Activated T-helper 1 cell treated with anti-CD3 and anti-CD28 coated beads, Interleukin-2, amount 50 U/mL, for 16 hours (primary cell): ENCODE measurements at places on chromosomes 3 and 15.

GRCh38 chr3:176798680-176799079 is 398.6 kb downstream of the TBL1XR1 start:
- no peak for DNase-seq

- no peak for DNase-seq
Observed at GRCh38 chr3:34264337-34265041, 466.1 kb downstream of the PDCD6IP start.

GRCh38 chr3:196632046-196632751 is 7.3 kb upstream of the NRROS start:
- DNase-seq, result peak; percentile 77

DNA sequence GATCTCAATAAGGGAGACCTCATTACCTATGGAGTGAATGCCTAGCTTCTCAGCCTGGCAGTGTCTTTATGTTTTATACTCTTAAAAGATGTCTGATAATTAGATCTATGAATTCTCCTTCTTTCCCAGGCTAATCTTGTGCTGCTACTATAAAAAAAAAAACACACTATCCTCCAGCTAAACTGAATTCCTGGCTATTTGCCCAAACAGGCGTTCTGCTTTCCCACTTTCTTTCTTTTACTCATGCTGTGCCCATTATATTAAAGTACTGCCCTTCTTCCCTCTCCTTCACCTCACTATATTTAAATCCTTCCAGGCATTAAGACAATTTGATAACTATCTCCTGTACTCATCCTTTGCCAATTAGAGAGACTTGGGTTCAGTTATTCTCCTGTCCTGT is 1134.9 kb downstream of the ROBO2 start:
- no peak for DNase-seq

GRCh38 chr3:162507397-162507796 is 1010.8 kb downstream of the OTOL1 start:
- DNase-seq, result no peak

- DNase-seq, result no peak
Observed at GRCh38 chr3:43699864-43700263, 9.1 kb downstream of the ABHD5 start.

- no peak for DNase-seq
Observed at GRCh38 chr15:79811406-79812405, 85.1 kb downstream of the MTHFS start.

- no peak for DNase-seq
Observed at GRCh38 chr15:91549581-91549980, 303.9 kb upstream of the SLCO3A1 start.

GRCh38 chr3:135192929-135193328 is 397.9 kb downstream of the EPHB1 start:
- no peak for DNase-seq

DNA sequence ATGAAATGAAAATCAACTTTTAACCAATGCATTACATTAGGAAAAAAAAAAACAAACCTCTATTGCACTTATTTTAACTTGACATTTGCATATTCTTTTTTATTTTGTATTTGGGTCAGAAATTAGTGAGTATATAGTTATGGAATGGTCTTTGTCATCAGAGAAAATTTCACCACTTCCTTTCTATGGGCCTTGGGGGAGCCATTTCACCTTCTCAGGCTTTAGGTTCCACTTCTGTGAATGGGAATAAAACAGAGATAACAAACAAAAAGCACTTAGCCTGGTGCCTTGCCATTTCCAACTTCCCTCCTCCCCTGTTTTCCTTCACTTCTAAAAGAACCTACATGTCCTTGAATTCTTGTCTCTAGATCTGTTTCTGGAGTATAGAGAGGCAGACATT is 168.0 kb upstream of the STT3B start:
- no peak for DNase-seq

DNA sequence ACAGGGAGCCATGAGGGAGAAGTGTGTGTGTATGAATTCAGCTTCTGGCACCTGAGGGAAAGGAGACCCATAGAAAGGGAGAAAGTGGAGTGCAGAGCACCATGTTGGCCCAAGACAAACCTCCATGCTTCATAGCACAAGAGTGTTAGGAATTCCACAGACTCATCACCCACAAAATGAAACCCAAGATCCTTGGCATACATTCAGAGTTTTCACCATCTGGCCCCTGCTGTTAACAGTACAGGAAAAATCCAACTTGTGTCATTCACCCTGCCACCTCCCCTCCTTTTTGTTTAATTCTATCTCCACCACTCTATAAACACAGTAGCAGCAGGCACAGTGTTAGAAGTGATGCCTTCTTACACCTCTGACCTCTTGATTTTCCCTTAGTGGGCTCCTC is 60.0 kb upstream of the MNS1 start:
- DNase-seq, result no peak

GRCh38 chr3:5389057-5389456 is 201.6 kb downstream of the EDEM1 start:
- DNase-seq, result no peak

GRCh38 chr15:99496302-99496629 is 69.5 kb upstream of the MEF2A start:
- DNase-seq, result no peak

- no peak for DNase-seq
Observed at GRCh38 chr3:14483286-14483685, 56.9 kb downstream of the GRIP2 start.

DNA sequence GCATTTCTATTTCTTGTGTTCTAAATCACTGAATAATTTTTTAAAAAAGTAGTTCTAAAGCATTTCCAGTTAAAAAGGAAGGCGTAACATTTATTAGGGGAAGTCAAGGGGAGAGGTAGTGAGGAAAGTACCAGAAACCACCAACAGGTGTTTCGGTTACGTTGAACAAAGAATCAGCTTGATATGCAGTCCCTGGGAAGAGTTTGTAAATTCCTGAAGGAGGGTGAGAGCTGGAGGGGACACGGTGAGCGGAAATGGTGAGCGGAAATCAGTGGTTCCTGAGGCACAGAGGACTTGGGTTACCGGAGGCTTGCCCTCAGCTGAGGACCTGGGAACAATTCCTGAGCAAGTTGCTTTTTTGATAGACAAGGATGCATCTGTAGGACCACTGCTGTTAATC is 17.8 kb downstream of the MAP2K1 start:
- DNase-seq, result no peak

GRCh38 chr15:40430271-40430805 is 10.4 kb upstream of the BAHD1 start:
- no peak for DNase-seq

- DNase-seq, result no peak
Observed at GRCh38 chr3:191795196-191795595, 334.2 kb downstream of the PYDC2 start.

- no peak for DNase-seq
Observed at GRCh38 chr3:8516047-8516661, 14.5 kb downstream of the LMCD1 start.

DNA sequence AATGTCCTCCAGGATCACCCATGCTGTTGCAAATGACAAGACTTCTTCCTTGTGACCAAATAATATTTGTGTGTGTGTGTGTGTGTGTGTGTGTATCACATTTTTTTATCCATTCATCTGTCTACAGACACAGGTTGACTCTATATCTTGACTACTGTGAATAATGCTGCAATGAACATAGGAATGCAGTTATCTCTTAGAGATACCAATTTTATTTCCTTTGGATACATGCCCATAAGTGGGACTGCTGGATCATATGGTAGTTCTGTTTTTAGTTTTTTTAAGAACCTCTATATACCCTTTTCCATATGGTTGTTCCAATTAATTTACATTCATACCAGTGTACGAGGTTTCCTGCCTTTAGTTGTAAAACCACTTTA is 41.7 kb downstream of the GPR176 start:
- DNase-seq, result no peak

DNA sequence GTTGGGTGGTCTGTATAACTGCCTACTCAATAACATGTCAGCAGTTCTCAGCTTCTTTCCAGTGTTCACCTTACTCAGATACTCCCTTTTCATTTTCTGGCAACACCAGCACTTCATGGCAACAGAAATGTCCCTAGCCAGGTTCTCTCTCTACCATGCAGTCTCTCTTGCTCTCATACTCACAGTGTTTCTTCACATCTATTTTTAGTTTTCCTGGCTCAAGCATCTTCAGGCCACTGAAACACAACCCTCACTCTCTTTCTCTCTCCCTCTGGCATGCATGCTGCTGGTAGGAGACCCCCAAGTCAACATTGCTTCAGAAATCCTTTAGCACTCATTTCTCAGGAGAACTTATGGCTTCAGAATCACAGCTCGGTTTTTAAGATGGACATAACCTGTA is at the start of gene CAPN3:
Gene CAPN3, plus strand, starts transcription at position 253 of the 400 bp plus-strand sequence. CDS start 305 bp downstream, outside the sequence.
- no peak for DNase-seq

GRCh38 chr3:10217359-10217758 is 30.9 kb upstream of the TATDN2 start:
- DNase-seq, result no peak

DNA sequence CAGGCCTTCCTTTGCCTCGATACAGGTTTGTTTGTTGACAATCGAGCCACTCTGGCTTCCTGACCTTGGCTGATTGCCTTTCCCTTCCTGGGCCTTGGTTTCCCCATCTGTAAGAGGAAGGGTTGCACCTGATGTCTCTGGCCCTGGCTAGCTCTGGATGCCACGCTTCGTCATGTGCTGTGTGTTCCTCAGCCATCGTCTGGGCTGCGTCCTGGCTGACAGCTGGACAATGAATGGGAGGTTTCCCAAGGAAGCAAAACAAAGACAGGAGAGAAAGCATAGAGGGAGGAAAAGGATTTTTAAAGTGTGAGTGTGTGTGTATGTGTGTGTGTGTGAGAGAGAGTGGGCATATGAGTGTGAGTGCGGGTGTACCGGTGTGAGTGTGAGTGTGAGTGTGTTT is 65.2 kb upstream of the HACD2 start:
- DNase-seq, result no peak

- DNase-seq, result no peak
Observed at GRCh38 chr3:174408310-174408709, 450.8 kb upstream of the NAALADL2 start.

- no peak for DNase-seq
Observed at GRCh38 chr15:39710681-39711080, 72.0 kb downstream of the FSIP1 start.

- no peak for DNase-seq
Observed at GRCh38 chr3:97959872-97960271, 12.4 kb downstream of the RIOX2 start.

GRCh38 chr15:65920825-65921309 is 51.6 kb downstream of the RAB11A start:
- no peak for DNase-seq

- no peak for DNase-seq
Observed at GRCh38 chr15:80878242-80878866, 99.2 kb downstream of the CEMIP start.

GRCh38 chr15:34084086-34084485 is 17.6 kb downstream of the EMC7 start:
- DNase-seq, result no peak

GRCh38 chr3:18044971-18045880 is 302.8 kb upstream of the TBC1D5 start:
- DNase-seq, result no peak

DNA sequence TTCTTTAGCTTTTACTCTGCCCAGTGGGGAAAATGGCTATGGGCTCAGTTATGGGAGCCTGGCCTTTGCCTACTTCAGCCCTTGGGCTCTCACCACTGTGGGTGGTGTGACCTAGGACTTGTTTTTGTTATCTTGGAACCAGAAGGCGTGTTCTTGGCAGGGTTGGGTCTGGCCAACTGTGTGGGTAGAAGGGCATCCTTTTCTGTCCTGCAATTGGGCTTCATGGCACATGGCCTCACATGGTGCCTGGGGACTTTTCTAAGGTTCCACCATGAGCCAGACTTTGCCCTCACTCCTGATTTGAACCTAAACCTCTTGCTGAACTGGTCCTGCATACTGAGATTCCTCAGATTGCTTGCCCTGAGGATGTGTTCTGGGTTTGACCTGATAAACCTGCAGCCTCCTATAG is 1.7 kb downstream of the GLYCTK start:
- no peak for DNase-seq

- no peak for DNase-seq
Observed at GRCh38 chr3:186821429-186822387, 15.4 kb upstream of the RFC4 start.

DNA sequence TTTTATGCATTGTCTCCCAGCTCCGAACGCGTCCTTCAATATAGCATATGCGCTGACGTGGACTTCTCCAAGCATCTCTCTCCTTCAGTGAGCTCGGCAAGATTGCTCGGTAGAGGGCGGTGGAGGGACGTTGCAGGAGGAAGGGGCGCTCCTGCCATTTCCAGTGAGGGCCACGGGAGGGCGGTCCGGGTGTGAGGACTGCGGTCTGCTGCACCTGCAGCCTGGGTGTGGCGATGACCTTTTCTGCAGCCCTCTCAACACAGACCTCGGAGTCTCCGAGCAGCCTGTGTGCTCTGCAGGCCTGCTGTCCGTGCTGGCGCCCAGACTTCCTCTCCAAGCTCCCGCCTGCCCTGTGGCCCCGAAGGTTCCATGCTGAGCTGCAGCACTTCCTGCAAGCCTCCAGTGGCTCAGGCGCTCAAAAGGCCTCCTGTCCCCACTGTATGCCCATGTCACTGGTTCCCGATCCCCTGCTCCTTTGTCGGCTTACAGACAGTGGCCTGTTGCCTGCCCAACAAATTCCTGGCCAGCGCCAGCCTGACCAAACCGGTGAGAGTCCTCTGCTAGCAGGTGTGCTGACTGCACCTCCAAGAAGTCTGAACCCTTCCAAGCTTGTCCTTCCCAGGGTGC is 8.9 kb upstream of the RTP3 start:
- peak; percentile 82 for DNase-seq

DNA sequence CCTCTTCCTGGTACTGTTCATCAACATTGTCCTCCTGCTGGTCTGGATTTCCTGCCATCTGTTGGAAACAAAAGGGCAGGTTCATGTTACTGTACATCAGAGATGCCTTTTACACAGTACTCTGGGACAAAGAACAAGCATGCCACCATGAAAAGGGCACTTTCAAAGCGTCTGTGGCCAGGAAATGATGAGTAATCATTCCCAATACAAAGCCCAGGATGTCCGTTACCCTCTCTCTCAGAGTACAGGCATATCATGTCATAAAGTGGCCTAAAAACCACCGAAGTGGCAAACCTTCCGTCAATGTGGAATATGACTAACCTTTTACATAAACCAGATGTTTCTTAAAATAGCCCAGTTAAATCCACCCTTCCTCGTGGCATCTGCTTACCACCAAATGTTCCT is 71.2 kb downstream of the GOLIM4 start:
- no peak for DNase-seq

DNA sequence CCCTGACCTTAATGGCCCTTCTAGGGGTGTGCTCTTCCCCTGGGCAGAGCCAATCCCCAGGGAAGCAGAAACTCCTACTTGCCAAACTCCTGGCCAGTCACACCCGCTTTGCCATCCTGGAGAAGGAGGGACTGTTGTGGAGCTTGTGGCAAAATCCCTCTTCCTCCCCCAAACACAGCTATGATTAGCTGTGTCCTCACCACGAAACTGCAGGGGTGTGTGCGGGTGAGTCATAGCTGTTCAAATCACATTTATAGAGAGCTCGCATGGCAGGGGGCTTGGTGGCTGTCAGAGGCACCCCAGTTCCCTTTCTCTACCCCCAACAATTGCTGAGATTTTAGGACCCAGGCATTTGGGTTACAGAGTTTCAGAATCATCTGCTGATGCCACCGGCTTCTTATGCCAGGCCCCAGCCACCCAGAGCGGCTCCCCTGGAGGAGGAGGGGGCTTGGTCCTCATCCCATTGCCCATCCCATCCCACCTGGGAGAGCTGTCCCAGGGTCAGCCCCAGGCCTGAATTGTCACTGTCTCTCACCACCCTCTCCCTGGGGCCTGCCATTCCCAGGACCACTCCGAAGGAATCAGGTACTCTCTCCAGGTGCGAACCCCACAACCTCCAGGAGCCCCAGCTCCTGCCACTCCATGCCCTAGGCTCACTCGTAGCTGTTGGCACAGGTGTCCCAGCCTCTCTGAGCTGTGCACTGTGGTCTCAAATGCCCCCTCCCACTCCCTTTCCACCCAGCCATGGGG is 28.8 kb upstream of the MAGEF1 start:
- no peak for DNase-seq
